Fibroblast of the conjunctiva (primary cell): ENCODE measurements at places on chromosomes 3 and 15.

GRCh38 chr3:132625613-132626012 lies 28.5 kb downstream of the ACKR4 start:
- no peak for DNase-seq

DNA sequence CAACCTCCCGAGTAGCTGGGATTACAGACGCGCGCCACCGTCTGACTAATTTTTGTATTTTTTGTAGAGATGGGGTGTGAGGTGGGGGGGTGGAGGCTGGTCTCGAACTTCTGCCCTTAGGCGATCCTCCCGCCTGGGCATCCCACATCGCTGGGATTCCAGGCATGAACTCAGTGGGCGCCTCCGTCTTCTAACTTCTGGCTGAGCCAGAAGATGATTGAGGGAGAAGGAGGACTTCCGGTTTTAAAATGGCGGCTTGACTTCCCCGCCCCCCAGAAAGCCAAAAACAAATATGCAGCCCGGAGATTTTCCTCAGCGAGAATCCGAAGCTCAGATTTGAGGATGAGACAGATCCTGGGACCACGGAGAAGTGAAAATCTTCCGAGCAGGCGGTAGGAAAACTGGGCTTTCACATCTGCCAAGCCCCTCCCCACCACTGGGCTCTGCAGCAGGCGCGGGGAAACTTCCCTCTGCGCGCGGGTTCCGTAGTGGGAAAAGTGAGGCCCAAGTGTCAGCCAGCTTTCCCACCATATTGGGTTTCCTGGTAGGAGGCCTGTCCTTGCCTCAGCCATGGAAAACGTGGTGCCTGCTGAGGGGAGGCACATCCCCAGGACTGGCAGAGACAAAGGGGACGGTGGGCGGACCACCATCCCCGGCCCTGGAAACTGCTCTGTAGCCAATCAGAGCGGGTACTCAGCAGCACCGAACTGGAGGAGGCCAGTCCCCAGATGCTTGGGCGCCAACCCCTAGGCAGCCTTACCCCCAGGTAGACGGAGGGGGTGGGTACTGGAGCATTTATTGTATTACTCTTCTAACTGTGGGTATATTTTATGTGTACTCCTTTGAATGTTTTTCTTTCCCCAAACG lies 17.3 kb downstream of the CHST14 start:
- no peak for DNase-seq

DNA sequence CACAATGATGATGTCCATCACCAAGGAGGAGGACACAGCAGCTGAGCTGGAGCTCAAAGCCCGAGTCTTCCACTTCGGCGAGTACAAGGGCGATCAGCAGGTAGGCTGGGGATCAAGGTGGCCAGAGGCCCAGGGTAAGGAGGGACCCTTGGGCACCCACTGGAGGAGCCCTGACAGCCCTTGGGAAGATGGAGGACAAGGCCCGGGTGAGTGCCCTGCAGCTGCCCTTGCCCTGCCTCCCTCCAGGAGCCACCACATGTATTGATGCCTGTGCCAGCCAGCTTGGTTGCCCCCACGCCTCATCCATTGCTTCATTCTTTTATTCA lies 38.4 kb downstream of the CFAP100 start:
- DNase-seq = no peak

DNA sequence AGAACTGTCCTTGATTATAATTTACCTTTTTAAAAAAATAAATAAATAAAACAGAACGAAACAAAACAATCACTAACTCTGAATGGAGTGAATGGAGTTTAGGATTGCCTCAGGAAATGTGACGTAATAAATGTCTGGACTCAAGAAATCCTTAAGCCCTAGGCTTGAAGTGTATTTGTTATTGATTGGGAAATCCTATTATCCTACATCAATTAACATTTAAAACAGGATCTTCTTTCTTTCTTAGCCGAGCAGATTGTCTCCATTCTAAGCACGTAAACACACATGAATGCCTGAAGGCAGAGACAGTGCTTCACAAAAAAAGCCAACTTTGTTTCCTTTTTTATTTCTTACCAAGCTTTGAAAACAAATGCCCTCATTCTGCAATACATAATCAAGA lies 33.4 kb downstream of the KAT2B start:
- no peak for DNase-seq

DNA sequence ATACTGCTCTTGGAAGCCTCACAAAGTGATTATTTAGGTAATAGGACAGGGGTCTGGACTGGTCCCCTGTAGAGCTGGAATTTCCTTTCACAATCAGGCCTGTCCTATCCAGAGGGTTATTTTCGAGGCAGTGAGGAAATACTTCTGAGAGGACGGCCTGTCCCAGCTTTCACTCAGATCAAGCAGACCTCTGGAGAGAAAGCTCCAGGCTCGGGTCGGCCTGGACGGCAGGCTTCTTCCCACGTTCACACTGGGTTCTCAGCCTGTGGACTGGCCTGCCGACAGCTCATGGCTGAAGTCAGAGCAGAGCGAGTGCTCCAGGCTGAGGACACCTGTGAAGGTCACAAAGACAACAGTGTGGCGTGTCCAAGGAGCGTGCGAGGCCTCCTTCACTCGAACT lies 405.3 kb downstream of the VPS13C start:
- no peak for DNase-seq

DNA sequence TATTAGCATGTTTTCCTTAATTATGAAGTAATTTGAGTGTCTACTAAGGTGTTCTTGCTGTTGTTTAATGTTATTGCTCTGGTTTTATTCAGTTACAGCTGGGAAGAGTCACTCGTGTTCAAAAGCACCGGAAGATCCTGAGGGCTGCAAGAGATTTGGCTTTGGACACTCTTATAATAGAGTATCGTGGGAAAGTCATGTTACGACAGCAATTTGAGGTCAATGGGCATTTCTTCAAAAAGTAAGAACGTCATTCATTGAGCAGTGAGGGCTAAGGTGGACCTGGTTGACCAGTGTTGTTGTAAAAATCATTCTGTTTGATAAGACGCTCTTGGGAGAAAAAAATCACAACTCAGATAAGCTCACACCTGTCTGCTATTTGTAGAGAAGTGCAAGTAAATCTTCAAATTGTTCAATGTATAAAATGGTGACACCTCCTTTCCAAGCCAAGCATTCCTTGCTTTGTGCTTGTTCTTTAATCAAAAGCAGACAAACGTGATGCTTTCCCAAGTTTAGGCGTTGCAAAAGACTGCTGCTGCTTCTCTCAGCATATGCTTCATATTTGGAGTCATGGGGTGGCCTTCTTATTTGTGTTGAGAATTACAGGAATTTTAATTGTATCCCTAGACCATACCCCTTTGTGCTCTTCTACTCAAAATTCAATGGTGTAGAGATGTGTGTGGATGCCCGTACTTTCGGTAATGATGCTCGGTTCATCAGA lies 44.2 kb downstream of the SETD5 start:
- DNase-seq = no peak

- DNase-seq = no peak
Measured at GRCh38 chr3:45555086-45555591, 39.4 kb upstream of the LIMD1 start.

DNA sequence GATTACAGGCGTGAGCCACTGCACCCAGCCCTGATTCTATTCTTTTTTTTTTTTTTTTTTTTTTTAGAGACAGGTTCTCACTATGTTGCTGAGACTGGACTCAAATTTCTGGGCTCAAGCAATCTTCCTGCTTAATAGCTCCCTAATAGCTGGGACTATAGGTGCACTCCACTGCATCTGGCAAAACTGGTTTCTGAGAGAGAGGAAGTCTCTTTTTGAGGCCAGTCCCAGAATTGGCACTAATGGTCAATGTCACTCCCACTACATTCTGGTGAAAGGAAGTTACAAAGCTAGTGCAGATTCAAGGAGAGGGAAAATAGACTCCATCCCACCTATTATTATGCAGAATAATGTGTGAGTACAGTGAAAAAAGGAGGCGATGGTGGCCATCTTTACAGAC lies 5.8 kb upstream of the TGFBR2 start:
- no peak for DNase-seq

DNA sequence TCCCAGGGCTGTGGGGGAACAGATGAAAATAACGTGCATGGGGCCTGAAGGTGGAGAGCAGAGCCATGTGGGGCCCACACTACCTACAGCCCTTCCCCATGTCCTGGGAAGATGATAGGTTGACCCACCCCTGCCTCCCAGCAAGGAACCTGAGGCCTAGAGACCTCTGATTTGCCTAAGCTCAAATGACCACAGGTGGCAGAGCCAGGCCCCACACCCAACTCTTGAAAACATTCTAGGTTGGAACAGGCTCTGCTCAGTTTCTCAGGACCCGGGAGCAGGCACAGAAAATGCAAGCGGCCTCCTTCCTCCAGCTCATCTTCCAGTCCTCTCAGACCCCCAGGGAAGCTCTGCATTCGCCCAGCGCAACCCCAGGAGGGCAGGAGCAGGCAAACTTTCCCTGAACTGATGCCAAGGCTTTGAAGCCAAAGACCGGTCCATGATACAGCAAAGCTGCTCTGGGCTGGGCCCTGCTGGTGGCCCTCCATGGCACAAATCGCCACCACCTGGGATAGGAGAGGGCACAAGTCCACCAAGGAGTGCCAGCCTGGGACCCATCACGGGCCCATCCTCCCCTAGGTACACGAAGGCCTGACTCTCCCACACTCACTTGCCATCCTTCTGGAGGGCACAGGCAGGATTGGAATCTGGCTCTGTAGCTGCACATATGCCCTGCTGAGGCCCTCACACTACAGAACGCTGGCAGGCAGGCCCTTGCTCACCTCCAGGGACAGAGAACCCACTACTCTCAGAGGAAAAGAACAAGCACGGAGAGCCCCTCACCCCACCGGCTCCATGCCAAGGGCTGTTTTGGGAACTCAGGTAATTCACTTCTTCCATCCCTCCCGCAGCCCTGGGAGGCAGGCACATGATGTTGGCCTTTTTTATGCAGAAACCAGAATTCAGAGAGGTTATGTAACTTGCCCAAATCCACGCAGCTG lies 51.0 kb upstream of the FURIN start:
- DNase-seq = no peak

DNA sequence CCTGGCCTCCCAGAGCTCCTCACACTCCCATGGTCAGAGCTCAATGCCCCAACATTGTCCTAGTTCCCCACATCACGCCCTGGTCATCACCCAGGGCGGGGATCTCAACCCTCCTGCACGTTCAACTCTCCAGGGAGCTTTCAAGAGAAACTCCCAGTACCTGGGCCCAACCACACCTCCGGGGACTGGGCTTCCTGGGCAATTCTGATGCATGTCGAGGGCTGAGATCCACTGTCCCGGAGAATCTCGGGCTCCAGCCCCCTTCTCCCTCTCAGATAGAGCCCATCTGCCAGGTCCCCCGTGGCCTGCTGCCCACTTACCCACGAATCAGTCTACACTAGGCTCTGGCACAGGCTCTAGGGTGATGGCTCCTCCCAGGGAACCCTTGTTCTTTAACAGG lies 39.2 kb downstream of the UMPS start:
- no peak for DNase-seq

DNA sequence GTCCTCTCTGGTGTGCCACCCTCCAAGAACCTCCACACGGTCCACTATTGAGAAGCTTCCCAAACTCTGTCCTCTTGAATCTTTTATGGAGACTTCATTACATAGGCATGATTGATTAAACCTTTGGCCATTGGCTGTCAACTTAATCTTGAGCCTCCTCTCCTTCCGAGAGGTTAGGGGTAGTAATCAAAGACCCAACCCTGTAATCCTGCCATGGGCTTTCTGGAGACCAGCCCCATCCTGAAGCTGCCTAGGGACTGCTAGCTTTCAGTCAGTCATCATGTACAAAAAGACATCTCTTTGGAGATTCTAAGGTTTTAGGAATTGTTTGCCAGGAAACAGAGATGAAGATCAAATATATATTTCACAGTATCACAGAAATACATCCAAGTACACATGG lies 37.0 kb downstream of the APH1B start:
- no peak for DNase-seq

DNA sequence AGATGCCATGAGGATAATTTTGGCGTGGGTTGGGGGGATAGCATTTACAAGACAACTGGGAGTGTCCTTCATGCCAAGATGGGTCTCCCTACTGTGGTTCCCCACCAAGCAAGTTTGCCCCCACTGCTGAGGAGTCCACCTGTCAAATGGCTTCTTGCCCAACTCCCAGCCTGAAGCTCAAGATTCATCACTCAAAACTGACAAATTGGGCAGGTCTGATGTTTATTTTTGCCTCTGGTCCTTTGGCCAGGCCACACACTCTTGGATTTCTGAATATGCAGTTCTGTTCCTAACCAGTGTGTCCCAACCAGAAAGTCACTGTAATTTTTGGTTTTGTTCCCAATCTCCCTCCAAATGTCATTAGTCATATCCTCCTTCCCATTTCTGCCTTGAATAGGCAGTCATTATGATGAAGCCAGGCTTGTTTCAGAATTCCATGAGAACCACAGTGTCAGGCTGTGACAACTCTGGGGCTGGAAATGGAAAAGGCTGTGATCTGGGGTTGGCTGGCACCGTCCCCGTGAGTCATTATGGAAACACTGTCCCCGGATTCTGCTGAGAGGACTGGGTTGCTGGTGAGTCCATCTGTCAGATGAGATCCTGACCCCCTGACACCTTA lies 29.3 kb upstream of the MEF2A start:
- DNase-seq = no peak

- DNase-seq = peak; percentile 48
Measured at GRCh38 chr15:89416339-89417183, 79.8 kb downstream of the RHCG start.

DNA sequence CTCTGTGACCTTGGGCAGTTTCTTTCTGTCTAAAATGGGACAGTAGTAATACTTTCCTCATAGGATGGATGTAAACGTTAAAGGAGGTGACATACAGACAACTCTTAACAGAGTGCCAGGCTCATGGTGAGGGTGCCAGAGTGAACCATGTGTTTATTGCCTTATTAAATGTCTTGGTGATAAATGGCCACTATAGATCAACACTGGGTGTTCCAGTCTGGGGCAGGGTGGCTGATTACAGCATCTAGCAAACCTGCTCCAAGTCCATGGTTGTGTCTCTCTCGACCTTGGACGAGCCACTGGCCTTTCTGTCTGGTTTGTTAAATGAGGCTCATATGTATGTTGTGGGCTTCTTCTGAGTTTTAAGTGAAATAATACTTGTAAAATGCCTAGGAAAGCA lies 75.1 kb downstream of the TRAK1 start:
- no peak for DNase-seq

- DNase-seq = no peak
Measured at GRCh38 chr3:100075851-100076730, 38.2 kb downstream of the FILIP1L start.

DNA sequence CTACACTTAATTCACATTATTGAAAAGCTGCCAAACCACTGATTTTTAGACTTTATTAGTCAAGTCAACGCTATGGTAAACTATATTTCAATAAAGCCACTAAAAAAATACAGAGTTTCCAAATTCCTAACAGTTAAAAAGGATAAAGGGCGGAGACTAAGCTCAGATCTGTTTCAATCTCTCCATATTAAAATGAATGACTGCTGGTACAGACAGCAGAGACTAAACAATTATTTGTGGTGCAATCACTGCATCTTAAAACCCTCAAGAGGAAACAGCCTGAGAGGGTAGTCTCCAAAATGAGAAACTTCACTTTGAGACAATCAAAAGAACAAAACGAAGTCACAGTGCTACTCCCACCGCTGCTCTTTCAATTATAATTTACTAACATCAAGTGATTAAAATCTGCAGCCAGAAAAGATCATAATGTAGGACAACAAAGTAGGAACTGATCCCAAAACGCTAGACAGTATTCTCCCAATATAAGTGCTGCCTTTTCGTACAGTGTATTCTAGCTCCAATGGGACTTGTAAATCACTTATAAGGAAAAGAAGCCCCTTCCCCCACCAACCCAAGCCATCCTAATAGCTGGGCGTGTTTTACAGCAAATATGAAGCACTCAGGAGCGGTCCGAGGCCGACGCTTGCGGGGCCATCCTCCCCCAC lies 1.2 kb downstream of the UBP1 start:
- no peak for DNase-seq

- DNase-seq = no peak
Measured at GRCh38 chr3:21331321-21331720, 419.7 kb downstream of the ZNF385D start.

- no peak for DNase-seq
Measured at GRCh38 chr3:160842021-160843005, 86.3 kb downstream of the PPM1L start.
